ENCODE measurements at places on chromosomes 1 and 21.

- DNase-seq = no peak
These were observed 12.2 kb upstream of the ACTRT2 start for GRCh38 chr1:3009021-3009420.

- DNase-seq = no peak
These were observed 191.2 kb upstream of the GREM2 start for GRCh38 chr1:240803151-240803550.

DNA sequence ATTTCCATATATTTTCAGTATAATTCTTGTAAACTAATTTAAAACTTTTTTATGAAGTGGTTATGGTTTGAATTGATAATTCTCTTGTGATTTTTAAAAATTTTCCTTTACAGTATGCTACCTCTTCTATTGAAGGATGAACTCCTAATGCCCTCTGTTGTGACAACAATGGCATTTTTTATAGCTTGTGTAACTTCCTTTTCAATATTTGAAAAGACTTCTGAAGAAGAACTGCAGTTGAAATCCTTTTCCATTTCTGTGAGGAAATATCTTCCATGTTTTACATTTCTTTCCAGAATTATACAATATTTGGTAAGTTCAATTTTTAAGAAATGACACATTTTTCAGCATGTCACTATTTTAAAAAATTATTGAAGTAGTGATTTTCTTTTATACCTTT lies 61.4 kb downstream of the ALG6 start:
- no peak for DNase-seq

DNA sequence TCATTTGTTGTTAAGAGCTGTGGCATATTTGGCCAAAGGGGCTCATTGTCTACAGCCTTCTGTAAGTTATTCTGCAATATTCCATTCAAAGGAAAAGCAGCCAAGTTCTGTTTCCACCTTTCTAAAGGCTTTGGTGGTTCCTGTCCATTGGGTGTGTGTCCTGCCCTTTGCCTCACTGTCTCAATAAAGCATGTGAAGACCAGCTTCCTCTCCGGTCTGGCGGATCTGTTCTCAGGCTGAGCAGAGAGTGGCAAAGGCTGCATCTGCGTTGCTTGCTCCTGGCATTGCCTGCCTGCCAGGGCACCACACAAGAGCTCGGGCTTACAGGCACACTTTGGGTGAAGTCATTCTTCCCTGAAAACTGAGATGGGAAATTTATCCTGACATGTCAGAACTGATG lies 34.9 kb downstream of the ST6GALNAC3 start:
- DNase-seq = no peak

DNA sequence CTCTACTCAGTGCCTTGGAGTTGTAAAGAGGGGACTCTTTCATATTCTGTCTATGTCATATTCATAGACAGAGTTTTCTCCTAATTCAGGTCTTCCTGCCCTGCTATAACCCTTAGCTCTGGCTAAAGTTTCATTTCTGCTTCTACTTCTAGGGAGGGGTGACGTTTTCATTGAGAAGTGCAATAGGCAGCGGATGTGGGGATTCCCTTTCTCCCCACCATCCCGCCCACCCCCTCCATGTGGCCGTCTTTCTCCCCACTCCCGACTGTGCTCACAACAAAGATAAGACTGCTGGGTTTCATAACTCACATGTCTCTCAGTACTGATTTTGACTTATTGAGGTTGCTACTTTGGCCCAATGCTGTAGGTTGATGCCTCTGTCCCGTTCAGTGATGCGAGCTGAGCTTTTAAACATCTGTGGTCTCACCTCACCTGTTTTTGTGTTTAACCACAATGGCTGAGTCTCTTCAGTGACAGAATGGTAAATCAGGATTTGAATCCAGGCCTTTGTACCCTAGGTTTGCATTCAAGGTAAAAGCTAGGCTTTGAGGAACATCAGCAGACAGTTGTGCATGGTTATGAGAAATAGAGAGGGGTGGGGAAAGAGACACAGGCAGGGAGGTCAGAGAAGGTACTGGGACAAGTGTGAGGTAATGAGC lies 7.8 kb upstream of the KIF14 start:
- no peak for DNase-seq
